SK-N-DZ (cell line): ENCODE measurements at places on chromosomes 7 and 10.

DNA sequence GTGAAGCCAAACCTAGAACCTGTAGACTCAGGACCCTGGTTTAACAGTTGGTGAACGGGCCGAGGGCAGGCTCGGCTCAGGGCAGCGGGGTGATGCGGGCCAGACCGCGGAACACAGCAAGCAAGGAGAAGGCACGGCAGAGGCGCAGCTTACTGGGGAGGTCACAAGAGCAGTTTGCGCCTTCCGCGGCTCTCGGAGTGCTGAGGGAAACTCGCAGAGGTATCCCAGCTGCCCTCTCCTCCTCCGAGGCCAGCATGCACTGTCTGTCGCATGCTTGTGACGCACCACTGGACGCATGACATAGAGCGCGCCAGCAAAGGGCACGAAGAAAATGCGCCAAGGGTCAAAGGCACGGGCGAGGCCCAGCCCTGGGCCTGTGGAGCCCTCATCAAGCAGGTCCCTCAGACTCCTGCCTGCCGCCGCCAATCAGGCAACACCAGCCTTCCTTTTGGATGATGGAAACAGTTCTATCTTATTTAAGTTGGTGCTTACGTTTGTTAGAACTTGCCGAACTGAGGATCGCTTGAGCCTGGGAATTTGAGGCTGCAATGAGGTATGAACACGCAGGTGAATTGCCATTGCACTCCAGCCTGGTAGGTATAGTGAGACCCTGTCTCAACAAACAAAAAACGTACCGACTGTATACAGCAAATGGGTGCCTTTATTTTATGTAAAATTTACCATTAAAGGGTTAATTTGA is 574.3 kb upstream of the GHITM start:
- no peak for DNase-seq

DNA sequence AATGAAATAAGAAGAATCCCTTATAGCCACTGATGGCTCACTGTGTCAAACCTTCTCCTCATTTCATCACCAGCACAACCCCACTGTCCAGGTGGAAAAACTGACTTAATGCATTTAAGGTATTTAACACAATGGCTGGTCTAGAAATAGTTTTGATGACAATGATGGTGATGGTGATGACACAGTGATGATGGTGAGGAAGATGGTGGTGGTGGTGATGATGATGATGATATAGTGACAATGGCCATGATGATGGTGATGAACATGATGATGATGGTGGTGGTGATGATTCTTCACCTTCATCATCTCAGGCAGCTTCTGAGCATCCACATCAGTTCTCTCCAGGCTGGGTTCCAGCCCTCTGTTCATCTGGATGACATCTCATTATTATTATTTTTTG is 186.6 kb downstream of the TCERG1L start:
- DNase-seq = no peak

DNA sequence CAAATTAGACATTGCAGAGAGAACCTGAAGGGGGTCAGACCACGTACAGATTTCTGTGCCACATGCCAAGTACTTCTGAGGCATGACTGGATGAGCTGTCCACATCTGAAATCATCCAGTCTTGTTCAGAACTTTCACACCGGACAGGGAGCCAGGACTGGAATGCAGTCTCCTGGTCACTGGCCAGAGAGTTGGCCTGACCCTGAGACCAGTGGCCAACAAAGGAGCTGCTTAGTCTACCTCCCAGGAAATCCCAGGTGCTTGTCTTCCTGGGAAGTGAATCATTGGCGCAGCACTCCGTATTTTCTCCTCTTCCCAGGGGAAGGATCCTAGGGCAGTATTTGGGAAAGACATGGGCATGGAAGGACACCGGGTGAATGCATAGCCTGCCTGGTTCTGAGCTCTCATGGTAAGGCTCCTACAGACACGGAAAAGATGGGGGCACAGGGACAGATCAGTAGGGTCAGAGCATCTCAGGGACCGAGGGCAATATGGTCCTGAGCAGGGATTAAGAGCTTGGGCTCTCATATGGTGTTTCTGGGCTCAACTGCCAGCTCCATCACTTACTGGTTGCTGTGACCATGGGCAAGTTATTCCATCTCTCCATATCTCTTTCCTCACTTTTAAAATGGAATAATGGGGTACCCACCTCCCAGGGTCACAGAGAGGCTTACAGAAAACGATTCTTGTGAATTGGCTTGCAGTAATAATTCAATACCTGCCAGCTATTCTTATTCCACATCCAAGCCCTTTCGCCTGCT is 1.3 kb upstream of the SCD start:
- peak; percentile 37 for DNase-seq

DNA sequence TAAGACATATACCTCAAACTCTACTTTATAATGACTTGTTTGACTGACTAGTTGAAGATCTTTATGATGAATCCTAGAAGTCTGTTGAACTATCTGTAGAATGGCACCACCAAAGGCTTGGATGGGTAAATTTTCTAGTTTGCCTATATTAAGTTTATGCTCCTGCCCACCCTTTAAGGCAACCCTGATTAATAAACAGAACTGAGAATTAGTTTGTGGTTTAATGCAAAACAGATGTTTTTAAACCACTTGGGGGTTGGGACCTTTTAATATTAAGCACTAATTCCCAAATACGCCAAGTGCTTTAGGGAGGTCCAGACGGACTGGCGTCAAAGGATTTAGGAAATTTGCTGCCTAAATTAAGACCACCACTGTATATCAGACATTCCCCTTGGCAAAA is 20.5 kb downstream of the SMNDC1 start:
- no peak for DNase-seq

GRCh38 chr7:126727930-126728391 is 524.8 kb downstream of the GRM8 start:
- no peak for DNase-seq
